ENCODE measurements at places on chromosomes 1 and 21.

- no peak for DNase-seq
Observed at GRCh38 chr1:208078752-208079151, 165.4 kb downstream of the PLXNA2 start.

- no peak for DNase-seq
Observed at GRCh38 chr1:198298640-198299039, 141.8 kb downstream of the NEK7 start.

- DNase-seq = no peak
Observed at GRCh38 chr1:39268906-39269305, 64.4 kb downstream of the MACF1 start.

- no peak for DNase-seq
Observed at GRCh38 chr1:99170516-99170915, 93.8 kb upstream of the PLPPR4 start.

- DNase-seq = no peak
Observed at GRCh38 chr21:43909741-43910400, 44.8 kb downstream of the AGPAT3 start.

DNA sequence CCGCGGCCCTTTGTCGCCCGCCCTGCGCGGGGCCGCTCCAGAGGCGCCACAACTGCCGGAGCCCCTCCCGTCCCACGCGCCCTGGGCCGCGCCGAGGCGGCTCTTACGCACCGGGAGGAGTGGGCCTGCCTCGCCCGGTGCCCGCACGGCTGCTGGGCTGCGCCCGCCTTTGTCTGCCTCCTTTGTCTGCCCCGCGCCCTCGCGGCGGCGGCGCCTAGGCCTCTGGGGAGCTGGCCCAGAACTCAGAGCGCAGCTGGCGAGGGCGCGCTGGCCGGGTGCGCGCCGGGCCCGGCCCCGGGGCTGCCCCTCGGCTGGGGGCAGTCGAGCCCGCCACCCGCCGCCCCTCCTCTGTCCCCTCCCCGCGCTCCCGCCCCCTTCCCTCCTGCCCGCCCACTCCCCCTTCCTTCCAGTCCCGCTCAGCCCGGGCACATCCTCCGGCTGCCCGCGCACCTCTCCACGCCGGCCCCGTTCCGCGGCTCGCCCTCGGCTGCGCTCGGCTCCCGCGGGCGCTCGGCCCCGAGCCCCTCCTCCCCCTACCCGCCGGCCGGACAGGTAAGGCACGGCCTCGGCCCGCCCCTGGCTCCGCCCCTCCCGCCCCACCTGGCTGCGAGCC is at the start of gene DRAXIN:
DRAXIN (plus strand) TSS at position 409 of the 613 bp plus-strand sequence. CDS start 14,549 bp downstream, outside the sequence.
- DNase-seq = peak; percentile 52

DNA sequence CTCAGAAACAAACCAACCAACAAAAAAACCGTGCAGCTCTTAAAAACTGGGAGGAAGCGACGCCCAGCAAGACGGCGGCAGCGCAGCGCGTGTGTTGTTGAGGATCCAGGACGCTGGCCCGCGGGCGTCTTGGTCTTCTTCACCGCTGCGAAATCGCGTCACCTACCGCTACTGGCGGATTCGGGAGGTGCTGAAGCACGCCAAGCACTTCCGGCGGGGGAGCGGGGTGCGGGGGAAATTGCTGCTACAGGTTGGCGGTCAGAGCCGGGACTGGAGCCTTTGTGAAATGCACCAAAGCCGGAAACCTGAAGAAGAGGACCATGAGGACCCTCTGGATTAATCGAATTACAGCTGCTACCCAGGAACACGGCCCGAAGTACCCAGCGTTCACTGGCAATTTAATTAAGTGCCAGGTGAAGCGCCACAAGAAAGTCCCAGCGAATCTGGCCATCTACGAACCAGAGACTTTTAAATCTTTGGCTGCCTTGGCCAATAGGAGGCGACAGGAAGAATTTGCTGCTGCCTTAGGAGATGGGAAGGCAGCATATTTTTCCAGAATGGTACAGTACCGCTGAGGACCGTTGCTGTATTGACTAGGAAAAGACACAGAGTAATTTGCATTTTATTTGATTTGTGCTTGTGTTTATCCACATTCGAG is 11.9 kb upstream of the RIPPLY3 start:
- no peak for DNase-seq

DNA sequence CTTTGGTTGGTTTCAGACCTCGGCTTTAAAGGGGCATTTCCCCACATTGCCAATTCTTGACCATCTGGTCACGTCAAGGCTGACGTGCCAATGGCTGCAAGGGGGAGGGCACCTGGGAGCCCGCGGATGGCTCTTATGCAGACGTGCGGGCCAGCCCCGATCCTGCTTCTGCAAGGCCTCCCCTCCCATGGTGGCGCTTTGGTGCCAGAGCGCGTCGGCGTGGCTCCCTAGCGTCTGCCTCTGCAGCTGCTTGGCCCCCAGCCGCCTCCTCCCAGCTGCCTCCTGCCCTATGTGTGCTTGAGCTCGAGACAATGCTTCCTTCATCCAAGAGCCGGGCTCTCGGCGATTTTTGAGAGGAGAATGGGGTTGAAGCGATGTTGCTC is 29.1 kb downstream of the SKI start:
- DNase-seq = no peak

- no peak for DNase-seq
Observed at GRCh38 chr1:29271724-29272123, 35.4 kb downstream of the PTPRU start.

- DNase-seq = peak; percentile 83
Observed at GRCh38 chr21:44300262-44300959, 558 bp downstream of the PFKL start.

- DNase-seq = no peak
Observed at GRCh38 chr1:209653915-209654351, 1.7 kb upstream of the LAMB3 start.

DNA sequence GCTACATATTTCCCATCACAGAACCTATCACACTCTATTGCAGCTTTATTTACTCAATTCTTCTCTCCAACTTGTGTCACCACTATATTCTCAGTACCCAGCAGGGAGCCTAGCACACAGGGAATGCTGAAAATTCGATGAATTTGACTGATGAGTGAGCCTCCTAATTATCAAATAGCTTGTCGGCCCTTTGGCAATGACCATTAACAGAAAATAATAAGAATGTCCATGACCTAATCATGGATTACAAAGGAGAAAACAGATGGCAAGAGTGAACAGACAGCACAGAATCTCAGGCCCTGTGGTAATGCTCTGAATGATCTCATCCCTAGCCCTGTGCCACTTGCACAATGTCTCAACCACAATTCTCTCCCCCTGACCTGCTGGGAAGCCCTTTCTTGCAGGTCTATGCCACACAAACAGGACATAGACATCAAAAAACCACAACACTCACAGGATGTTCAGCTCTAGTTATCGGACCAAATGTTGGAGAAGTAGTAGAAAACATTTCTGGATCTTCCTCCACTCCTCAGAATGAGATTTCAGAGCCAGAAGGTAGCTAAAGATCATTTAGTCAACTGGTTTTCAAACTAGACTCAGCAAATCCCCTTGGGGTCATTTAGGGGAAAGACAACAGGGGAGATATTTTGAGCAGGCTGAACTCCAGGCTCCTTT is 68.4 kb downstream of the LUZP1 start:
- peak; percentile 89 for DNase-seq

- no peak for DNase-seq
Observed at GRCh38 chr21:38825921-38826320, 20.2 kb downstream of the ETS2 start.

DNA sequence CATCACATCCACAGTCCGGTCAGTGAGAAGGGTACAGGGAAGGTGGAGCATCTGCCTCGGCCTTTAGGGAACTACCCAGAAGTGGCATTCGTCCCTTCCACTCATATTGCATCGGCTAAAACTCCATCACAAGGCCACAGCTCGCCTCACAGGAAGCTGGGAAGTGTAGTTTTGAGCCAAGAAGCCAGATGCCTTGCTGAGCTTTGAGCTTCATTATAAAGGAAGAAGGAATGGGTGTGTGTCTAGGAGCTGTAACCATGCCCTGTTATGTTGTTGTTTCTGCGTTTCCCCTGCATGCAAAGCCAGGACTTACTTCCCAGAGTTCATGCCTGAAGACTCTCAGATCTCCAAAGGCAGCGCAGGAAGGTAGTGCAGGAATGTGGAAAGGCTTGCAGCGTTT is 61.1 kb downstream of the OPTC start:
- no peak for DNase-seq

GRCh38 chr1:48190881-48191280 is 31.6 kb upstream of the SLC5A9 start:
- no peak for DNase-seq

All from suppressor macrophage treated with lipopolysaccharide for 1 hour (primary cell).